ENCODE measurements at places on chromosomes 11 and 22.
A peak's percentile ranks its signal among the peaks of the same experiment; 100 is the strongest.

DNA sequence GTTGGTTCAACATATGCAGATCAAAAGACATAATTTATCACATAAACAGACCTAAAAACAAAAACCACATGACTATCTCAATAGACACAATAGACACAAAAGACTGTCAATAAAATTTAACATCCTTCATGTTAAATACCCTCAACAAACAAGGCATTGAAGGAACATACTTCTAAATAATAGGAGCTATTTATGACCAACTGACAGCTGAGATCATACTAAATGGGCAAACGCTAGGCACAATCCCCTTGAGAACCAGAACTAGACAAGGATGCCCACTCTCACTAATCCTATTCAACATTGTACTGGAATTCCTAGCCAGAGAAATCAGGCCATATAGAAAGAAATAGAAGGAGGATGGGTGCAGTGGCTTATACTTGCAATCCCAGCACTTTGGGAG lies 50.3 kb upstream of the GLYAT start:
- no peak for DNase-seq

DNA sequence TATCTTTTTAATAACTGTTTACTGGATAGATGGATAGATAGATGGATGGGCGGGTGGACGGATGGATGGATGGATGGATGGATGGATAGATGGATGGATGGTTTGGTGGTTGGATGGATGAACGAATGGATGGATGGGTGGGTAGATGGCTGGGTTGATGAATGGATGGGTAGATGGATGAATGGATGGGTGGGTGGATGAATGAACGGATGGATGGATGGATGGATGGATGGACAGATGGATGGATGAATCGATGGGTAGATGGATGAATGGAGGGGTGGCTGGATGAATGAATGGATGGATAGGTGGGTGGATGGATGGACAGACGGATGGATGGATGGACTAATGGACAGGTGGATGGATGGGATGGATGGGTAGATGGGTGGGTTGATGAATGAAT lies 13.8 kb upstream of the SLC22A12 start:
- no peak for DNase-seq

DNA sequence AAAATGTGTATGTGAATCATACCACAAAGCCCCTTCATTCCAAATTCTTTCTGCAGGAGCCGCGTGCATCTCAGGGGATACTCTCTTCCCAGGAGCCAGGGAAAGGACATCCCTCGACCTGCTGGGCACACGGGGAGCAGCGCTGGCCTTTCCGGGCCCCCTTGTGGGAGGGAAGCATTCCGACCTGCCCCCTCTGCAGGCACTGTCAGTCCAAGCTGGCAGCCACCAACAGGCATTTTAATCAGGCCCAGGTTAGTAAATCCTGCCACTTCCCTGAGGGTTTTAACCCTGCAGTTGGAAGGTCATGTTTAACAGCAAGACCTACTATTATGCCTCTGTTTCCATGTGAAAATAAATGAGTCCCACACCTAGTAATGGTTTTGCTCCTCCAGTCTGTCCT lies 391.5 kb downstream of the SHANK2 start:
- DNase-seq, result no peak

GRCh38 chr11:86999859-87000753 lies 37.6 kb upstream of the TMEM135 start:
- DNase-seq, result no peak

GRCh38 chr11:109511598-109511997 lies 89.6 kb downstream of the C11orf87 start:
- no peak for DNase-seq

- no peak for DNase-seq
Measured at GRCh38 chr11:26958702-26959049, 35.2 kb upstream of the FIBIN start.

DNA sequence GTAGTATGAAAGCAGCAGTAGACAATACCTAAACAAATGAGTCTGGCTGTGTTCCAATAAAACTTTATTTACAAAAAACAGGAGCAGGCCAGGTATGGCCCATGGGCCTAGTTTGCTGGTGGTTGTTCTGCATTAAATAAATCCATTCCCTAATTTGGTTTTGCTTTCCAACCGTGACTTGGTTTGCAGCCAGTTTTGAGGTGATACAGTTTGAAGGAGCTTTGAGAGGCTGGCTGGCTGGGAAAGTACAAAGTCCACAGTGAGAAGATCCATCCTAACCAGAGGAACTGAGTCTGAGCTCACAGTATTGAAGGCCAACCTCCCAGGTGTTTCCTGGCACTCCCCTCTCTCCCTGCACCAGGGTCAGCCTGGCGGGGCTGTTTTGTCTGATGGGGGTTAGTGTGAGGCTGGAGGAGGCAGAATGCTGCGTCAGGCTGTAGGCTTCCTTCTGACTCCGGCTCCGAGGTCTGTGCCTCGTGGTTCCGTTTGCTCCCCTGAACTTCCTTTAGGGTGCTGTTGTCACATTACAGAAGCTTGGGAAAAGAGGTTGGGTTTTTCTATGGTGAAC lies 129.5 kb downstream of the MICAL2 start:
- no peak for DNase-seq

DNA sequence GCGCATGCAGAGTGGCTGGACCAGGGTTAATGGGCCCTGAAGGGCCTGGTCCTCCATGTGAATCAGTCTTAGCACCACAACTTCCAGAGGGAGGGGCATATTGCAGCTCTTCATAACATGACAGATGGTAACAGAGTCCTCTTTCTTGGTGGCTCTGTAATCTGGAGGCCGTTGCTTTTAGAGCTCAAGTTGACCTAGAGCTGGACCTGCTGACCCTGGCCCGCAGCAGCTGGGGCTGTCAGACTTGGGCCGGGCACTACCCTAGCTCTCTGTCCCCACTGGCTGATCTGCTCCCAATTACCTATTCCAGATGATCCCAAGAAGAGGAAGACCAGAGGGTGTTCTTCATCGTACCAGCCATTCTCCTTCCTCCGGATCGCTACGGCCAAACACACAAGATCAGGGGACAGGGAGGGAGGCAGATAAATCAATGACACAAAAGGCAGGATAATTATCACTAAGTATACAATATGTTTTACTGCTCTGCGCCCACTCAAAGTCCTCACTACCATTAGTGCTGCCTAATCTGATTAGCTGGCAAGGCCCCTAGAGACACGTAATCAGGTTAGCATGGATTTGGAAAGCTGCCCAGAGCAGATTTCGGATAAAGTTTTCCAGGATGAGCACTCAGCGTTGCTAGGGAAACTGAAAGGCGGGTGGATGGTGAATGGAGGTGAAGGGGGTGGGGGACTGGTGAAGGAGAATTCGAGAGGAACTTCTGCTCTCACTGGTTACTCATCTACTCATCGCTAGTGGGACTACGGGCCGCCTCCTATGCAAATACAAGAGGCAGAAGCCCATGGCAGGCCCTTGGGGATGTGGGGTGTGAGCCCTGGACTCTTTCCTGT lies 64.5 kb upstream of the PHOX2A start:
- DNase-seq, result peak; percentile 91

GRCh38 chr22:11613898-11614755 lies 3913.9 kb upstream of the OR11H1 start:
- DNase-seq, result no peak

- DNase-seq, result peak; percentile 10
Measured at GRCh38 chr11:111299101-111300026, 1.0 kb downstream of the POU2AF3 start.

GRCh38 chr11:77752516-77752915 lies 68.0 kb downstream of the RSF1 start:
- DNase-seq, result no peak

DNA sequence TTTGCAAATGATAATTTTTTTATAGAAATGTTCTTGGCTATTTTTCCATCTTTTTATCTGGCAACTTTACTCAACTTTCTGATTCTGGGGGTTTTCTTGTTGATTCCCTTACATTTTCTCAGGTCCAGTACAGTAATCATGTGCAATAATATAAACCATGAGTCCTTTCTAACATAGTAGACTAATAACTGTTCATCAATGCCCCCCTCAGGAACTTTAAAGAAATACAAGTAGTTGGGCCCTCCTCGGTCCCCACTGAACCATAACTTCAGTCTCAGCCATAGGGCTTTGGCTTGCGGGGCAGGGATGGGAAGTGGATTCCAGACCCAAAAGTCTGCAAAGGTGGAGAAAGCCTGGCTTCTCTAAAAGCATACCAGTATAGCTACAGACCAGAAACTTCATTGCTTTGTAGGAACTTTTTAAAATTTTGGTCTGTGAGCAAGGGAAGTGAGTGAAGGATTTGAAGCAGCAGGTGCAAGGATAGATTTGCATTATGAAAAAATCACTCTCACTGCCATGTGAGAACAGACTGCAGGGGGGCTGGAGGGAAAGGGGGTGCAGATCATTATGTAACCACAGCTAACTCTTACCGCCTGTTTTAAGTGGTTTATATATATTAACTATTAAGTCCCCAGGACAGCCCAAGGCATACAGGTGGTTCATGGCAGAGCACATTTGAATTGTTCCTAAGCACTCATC lies 10.4 kb upstream of the TUB start:
- peak; percentile 32 for DNase-seq

DNA sequence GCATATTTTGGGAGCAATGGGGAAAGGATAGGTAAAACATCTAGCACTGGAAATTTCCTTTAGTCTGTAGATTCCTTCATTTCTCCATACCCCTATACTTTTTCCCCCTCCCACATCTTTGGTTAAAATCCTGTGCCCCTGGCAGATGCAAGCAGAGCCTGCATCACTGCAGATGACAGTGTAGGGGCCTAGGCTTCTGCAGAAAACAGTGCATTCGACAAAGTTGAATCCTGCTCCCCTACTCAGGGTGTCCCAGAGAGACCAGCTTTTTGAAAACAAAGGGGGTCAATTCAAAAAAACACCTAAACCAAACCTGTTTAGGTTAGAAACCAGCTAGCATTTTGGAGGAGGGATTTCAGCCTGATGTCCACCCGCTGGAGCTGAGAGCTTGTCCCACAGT lies 43.8 kb upstream of the BLID start:
- DNase-seq, result no peak

- no peak for DNase-seq
Measured at GRCh38 chr22:25114369-25115362, 85.0 kb upstream of the CRYBB3 start.

DNA sequence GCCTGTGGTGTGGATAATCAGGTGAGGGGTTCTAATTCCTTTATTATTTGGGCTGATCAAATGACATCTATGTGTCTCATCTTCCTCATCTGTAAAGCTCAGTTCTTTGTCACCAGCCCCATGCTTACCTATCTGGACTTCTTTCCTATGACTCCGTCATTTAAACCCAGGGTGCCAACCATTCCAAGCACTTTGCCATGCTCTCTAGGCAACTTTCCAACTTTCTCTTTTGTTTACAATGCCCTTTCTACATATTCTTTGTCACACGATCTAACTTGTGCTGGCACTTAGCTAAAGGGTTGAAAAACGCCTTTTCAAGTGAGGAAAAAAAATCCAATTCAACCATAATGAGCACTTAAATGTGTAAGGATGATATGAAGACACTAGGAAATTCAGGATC lies 27.9 kb downstream of the EXPH5 start:
- no peak for DNase-seq

DNA sequence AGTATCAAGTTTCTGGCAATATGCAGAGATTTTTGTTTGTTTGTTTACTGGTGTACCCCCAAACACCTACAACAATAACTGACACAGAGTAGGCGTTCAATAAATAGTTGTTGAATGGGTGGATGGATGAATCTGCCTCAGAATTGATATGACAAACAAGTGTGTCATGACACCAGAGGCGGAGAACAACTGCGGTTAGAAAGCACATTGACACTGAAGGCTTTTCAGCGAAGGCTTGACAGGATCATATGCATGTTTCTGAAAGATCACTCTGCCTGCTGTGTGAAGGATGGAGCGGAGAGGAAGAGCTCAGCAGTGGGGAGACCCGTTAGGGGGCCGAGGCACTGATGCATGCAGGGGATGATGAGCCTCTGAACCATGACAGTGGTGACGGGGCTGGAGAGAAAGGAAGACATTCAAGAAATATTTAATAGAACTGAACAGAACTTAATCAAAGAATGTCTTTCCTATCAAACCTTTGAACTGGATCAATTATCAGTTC lies 108.5 kb upstream of the USP47 start:
- DNase-seq, result no peak

- no peak for DNase-seq
Measured at GRCh38 chr22:35601743-35602615, 15.2 kb downstream of the MB start.

DNA sequence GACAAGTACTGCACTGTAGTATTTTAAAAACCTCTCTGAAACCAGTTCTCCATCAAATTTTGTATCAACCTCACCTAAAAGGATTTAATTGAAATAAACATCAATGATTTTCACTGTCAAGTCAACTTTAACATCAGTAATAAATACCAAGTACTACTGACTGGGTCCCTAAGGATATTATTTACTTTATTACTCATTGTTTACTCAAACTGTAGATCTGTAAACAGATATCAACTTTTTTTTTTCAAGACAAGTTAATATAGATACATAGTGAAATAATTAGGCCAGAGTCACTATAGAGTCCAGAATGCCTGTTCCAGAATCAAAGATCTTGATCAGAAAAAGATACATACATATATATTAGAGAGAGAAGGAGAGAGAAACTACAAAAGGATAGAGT lies 1.6 kb downstream of the RNF141 start:
- no peak for DNase-seq
